GM03348 (cell line): ENCODE measurements at places on chromosomes 1 and 21.

GRCh38 chr21:32611471-32611997 is 643 bp downstream of the CFAP298 start:
- peak; percentile 53 for DNase-seq

GRCh38 chr1:56703747-56704146 is 58.6 kb downstream of the PRKAA2 start:
- no peak for DNase-seq

DNA sequence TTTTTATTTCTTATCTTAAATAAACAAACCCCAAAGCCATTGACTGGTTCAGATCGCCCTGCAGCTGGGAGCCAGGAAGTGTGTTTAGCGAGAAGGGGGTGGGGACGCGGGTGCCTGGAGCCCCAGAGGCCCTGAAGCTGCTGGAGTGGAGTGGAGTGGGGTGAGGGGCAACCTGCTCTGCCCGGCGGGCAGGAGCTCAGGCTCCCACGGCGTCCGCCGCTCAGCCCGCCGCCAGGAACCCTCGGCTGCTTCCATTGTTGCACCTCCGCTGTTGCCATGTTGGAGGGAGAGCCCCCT is 673 bp downstream of the PIK3C2B start:
- peak; percentile 51 for DNase-seq

DNA sequence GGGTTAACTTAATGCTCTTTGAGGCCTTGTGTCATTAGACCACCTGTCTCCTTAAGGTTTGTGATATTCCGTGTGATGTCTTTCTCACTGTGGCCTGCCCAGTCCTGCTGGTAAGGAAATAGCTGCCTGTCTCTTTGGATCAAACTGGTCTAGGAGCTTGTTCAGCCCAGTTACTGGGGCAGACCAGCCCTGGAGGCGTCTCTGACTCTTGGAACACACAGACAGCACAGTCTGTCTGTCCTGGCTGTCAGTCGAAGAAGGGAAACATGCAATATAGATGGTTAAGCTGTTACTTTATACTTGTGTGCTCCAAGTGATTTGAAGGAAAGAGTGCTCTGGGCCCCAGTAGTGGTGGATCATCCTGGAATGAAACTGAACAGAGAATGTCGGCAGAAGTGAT is 20.4 kb downstream of the PBX1 start:
- DNase-seq, result no peak

DNA sequence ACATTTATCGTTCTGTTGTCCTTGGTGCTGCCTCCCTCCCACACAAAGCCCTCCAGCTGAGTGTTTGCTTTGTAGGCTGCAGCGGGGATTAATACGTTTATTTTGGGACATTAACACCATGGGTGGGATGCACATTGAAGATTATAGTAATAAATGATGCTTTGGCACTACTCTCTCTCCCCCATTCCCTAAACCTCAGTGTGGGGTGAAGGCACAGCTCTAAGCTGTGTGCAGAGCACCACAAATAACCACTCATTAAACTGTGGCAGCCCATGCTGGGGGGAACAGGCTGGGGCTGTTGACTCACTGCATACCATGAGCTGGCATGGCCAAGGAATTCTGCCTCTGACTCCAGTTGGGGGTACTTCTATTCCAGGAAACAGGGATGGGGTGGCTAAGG is 7.7 kb downstream of the PCP4L1 start:
- DNase-seq, result no peak

GRCh38 chr1:58436615-58437297 is 109.8 kb downstream of the OMA1 start:
- DNase-seq, result no peak

DNA sequence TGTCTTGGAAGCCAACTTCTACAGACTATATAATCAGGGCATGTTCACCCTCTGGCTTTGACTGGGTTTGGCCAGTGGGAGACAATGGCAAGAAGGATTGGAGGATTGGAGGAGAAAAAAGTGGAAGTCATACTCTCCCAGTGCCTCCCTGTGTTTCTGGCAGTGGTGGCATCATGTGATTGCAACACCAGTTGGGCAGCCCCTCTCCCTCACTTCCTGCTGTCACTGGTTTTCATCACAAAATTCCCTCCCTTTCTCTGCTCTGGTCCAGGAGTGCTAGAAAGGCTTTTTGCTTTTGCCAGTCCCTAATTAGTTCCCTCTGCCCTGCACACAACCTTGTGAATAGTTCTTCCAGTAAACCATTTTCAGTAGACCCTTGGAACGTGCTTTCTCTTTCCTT is 3.7 kb upstream of the QSOX1 start:
- peak; percentile 47 for DNase-seq

DNA sequence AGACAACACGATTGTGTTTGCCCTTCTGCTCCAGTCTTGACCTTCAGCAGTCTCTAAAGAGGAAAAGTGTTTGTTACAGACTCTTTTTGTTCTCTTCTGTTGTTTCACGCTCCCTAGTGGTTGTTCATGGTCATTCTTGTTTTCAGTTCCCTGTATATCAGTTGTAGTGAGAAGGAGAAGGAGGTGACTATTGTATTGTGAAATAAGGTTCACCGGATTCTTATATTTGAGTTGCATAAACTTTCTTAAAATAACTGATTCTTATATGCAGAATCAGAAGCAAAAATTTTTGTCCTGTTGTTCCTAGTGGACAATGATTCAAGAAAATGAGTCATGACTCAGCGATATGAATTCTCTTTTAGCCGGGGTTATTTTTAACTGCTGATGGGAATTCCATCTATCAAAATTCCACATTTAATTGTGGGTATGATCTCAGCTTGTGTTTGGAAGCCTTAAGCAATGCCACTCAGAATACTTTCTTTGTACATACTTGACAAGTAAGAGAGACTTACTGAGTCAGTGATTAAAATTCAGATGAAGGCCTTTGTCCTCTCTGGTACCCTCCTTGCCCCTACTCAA is 152.2 kb downstream of the CLEC20A start:
- DNase-seq, result peak; percentile 53

- DNase-seq, result no peak
Measured at GRCh38 chr1:211331011-211331709, 4.5 kb downstream of the TRAF5 start.

DNA sequence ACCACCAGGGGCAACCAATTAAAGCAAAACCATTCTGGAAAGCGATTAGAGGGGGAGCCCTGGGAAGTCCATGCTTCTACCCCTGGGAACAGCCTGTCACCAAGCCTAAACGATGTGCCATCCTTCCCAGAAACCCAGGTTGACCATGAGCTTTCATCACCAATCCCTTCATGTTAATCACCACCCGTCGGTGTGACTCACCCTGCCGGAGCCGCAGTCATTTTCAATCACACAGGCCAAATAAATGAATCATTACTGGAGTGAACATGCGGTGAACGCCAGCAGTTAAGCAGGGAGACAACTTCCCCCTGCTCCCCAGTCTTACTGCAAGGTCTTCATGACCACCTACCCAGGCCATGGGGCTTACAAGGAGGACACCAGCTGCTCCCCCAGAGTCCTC is 308.8 kb downstream of the AJAP1 start:
- no peak for DNase-seq

DNA sequence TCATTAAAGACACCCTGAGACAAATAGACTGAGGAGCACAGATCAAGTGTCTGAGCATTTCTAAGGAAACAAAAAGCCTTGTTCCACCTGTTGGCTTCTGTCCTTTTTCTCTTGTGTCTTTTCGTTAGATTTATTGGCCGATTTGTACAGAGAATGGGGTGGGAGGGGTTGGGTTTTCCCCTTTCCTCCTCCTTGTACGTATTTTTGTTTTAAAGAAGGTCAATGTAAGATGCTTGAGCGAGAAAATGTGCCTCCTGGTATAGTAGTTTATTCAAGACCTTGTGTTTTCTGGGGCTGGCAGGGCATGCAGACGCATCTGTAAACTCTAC is 1.2 kb downstream of the BCL9 start:
- DNase-seq, result no peak

GRCh38 chr1:161350671-161351070 is 17.0 kb downstream of the CFAP126 start:
- no peak for DNase-seq

DNA sequence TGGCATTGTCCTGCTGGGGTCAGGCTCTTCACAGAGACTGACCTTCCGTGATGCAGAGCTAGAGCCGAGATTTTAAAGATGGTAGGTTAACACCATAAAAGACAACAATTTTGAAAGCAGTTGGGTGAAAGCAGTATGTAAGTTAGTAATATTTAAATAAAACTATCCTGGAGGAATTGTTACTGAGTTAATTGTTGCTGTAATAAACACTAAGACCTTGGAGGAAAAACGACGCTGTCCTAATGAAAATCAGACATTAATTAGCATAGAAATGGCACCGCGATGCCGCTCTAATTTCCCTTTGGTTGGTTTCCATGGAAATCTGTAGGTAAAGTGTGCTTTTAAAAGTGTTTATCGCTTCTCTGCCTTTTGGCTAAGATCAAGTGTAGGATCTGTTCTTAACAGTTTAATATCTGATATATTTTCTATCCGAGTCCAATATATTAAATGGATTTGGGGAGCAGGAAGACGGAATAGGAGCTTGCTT is 745 bp upstream of the ANP32E start:
- no peak for DNase-seq

GRCh38 chr21:27759091-27759659 is 792.3 kb upstream of the ADAMTS5 start:
- DNase-seq, result peak; percentile 9

GRCh38 chr1:18166929-18167328 is 59.3 kb downstream of the IGSF21 start:
- DNase-seq, result no peak

GRCh38 chr21:44426663-44427191 is 28.6 kb upstream of the LRRC3 start:
- no peak for DNase-seq

DNA sequence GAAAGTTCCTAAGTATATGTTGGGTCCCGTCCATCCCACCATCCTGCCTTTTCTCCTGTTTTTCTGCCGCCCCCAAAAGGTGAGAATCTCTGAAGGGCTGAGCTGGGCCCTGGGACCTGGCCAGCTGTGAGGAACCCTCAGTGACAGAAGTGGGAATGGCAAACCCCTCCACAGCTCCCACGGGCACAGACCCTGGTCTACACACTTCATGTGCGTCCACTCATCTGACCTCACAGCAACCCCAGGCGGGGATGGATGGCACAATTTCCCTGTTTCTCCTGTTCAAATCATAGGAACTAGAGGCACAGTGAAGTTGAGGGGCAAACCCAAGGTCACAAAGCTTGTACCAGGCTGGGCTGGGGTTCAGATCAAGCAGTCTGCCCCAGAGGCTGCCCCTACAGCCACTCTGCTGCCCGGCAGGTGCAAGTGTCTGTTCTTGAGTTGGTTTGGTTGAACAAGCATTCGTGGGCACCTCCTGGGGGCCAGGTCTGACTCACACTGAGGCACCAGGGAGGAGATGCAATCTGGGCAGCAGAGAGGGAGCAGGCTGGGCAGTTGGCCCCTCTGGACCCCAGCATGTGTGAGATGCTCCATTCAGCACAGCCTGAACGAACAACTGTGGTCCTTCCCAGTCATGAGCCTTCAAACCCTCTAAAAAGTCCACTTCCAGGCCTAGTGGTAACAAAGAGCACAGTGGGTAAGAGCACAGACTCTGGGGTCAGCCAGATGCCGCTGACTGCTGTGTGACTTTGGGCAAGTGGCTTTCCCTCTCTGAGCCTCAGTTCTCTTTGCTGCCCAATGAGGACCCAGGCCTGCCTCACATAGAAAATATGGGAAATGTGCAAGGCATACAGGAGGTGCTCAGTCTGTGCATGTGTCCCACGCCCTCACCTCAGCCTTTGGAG is 4.0 kb downstream of the EDN2 start:
- DNase-seq, result no peak

- no peak for DNase-seq
Measured at GRCh38 chr1:1038694-1039093, 18.8 kb downstream of the AGRN start.

GRCh38 chr1:192732787-192733186 is 76.1 kb upstream of the RGS2 start:
- no peak for DNase-seq

GRCh38 chr21:29238053-29238966 is 60.4 kb upstream of the BACH1 start:
- DNase-seq, result peak; percentile 22

DNA sequence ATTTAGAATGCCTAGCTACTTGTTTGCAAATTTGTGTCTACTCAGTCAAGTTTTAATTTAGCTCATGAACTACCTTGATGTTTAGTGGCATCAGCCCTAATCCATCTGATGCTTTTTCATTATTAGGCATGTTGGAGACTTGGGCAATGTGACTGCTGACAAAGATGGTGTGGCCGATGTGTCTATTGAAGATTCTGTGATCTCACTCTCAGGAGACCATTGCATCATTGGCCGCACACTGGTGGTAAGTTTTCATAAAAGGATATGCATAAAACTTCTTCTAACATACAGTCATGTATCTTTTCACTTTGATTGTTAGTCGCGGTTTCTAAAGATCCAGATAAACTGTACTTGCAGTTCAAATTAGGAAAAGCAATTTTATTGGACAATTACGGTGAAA is 7.6 kb downstream of the SOD1 start:
- no peak for DNase-seq

GRCh38 chr1:101235696-101236515 is 913 bp upstream of the S1PR1 start:
- DNase-seq, result peak; percentile 51

- DNase-seq, result no peak
Measured at GRCh38 chr1:214588963-214589597, 13.9 kb upstream of the CENPF start.

- no peak for DNase-seq
Measured at GRCh38 chr1:167110586-167110985, 16.7 kb downstream of the STYXL2 start.

DNA sequence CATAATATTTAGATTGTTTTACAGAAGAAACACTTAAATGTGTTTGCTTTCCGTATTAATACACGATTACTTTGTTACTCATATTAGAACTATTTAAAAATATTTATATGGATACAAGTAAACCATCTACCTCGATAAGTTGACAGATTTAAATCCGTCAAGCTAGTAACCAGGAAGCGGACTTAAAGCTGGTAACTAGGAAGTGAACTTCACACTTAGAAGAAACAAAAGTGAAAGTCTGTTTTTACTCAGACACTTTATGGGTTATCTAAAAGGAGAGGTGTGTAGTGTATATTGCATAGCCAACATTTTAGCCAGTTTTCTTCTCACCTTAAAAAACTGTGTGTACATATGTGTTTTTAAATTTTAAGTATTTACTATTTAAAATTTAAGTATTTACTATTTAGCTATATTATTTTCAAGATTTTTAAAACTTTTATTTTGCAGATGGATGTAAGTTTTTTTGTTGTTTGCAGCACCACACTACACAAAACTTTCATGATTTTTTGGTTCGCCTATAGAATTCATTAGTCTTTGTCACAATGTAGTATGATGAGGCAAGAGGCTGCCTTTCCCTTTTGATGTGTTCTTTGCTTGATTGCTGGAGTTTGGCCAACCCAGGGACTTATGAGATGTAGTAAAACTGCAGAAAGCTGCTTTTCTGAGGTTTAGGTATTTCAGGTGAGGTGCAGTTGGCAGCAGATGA is 2.7 kb downstream of the USP25 start:
- no peak for DNase-seq

DNA sequence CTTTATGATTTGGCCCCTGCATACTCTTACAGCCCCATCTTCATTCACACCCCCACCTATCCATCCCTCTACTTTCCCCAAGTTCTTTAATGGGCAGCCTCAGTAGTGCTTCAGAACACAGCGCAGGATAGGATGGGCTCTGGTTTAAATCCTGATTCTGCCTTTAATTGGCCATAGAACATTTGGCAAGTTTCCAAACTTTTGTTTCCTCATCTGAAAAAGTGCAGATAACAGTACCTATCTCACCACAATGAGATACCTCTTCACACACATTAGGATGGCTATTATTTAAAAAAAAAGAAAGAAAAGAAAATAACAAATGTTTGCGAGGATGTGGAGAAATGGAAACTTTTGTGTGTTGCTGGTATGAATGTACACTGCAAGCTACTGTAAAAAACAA is 142.5 kb upstream of the VANGL1 start:
- no peak for DNase-seq

GRCh38 chr1:240577095-240577494 is 34.9 kb downstream of the GREM2 start:
- DNase-seq, result no peak
